ENCODE measurements at places on chromosomes 13 and 19. TPM values are rescaled to one million over a fixed set of nuclear protein-coding genes. Genes with fewer than 3 reads are reported as not detected.
A peak's percentile ranks its signal among the peaks of the same experiment; 100 is the strongest.

GRCh38 chr19:55091955-55092354 lies 16.3 kb downstream of the EPS8L1 start:
- no peak for DNase-seq

DNA sequence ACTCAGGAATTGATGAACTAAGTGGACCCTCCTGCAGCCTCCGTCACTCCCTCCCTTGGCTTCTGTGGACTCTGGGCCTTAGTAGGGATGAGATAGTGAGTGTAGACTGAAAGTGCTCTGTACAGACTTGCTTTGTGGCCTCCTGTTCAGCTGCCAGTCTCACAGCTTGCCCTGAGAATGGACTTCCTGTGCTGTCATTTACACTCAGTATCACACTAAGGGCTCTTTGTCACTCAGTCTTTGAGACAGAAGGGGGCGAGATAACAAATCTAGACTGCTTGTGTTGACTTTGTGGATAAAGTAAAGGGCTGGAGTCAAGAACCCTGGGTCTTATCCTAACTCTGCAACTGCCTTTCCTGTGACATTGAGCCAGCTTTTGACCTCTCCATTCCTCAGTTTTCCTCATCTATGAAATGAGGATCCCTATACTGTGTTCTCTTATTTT lies 21.0 kb upstream of the SPRY2 start:
- no peak for DNase-seq

GRCh38 chr19:18869781-18870530 lies 26.0 kb downstream of the CERS1 start:
- no peak for DNase-seq

DNA sequence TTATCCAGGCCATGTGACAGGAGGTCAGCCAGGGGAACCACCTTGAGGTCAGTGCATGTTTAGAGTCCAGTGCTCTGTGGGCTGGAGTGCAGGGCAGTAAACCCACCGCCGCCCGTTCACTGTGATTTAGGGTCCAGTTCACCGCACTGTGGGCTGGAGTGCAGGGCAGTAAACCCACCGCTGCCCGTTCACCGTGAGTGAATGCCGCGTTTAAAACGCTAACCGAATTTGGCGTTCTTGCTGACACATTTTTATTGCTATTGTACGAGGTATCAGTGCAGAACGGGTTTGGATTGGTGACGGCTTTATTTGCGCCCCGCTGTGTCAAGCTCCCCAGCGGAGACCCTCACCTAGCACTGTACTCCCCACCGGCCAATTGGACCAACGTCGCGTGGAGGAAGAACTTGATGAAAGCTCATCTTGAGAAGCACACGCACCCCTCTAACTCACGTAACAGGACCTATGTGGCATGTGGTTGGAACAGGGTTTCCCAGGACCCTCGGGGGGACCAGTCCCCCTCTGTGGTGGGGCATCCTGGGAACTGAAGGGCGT lies 27.9 kb downstream of the C13orf46 start:
- DNase-seq, result no peak

DNA sequence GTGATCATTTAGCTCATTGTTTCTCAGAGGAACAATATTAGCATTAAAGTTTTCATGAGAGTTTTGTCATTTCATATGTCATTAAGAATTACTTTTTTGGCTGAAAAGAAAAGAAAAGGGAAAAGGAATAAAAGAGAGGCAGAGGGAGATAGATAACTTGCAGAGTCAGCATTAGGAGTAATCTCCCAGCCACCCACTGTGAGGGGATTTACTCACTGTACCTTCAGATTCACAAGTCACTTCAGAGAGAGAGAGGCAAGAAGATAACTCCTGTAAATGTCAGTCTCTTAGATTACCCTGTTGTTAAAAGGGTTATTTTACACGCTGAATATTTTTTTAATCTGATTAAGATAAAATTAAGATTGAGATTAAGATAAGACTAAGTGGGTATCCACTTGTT lies 125.2 kb downstream of the POU4F1 start:
- DNase-seq, result no peak

DNA sequence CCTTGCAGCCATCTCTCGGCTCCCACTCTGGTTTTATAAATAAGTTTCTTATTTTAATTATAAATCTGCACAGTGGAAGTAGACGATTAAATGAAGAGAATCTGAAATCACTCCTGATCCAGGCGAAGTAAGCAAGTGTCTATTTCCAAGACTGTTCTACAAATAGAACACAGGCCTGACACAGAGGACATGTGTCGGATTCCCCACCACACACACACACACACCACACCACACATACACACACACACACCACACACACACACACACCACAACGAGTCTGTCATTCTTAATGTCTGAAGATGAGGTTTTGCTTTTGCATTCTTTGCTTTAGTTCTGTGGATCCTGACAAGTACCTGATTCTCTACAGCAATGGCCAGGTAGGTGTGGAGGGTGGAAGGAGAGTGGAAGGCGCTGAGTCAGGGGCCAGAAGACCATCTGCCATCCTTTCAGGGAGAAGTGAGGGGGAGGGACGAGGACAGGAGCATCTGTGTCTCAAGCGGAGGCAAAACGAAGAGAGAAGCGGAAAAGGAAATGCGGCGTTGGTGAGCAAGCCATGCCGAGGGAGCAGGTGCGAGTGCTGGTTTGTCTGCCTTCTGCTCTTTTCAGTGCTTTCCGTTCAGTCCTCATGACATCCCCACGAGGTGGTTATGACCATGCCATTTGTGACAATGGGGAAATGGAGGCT lies 110.2 kb downstream of the TEX26 start:
- DNase-seq, result no peak

- no peak for DNase-seq
Observed at GRCh38 chr13:35978607-35979316, 152.4 kb downstream of the DCLK1 start.

Gene DIRAS1
- total RNA-seq, result 0.45 TPM

DNA sequence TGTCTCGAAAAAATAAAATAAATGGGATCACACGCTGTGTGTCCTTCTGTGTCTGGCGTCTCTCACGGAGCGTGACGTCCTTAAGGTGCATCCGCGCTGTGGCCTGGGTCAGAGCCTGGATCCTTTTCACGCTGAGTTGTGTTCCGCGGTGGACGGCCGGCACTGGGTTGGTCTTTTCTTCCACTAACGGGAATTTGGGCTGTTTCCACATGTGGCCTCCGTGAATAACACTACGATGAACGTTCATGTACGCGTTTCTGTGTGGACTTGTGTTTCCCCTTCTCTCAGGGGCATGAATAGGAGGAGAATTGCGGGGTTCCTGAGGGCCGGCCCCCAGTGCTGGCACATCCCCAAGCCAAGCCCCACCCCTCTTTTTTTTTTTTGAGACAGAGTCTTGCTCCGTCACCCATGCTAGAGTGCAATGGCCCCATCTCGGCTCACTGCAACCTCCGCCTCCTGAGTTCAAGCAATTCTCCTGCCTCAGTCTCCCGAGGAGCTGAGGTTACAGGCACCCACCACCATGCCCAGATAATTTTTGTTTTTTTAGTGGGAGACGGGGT lies 6.2 kb upstream of the PTBP1 start:
- peak; percentile 57 for DNase-seq

Gene INAFM1
- total RNA-seq, result 28.2 TPM

Gene MICOS13
- total RNA-seq, result 35.9 TPM

Gene GTF2F1
- total RNA-seq, result 44.7 TPM

DNA sequence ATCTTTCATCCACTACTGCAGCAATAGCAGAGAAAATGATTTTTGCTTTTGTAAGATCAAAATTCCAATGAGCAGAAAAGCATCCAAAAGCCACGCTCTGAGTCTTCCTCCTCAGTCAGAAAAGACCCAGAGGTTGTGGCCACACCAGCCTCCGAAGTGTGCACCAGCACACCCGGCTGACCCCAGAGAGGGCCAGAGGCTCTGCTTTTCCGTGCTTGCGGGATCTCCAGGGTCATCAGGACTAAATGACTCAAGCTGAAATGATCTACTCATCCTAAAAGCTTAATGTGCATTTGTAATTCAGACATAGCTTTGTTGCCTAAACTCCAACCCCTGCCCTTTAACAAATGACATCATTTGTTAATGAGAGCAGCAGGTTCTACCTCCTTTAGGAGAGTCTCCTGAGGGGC lies 16.5 kb downstream of the RXFP2 start:
- DNase-seq, result no peak

- DNase-seq, result no peak
Observed at GRCh38 chr13:23959231-23959862, 62.0 kb upstream of the C1QTNF9B start.

Gene GRK1
- 0.09 TPM for total RNA-seq

Measured in sciatic nerve (tissue), 2 donors.